ENCODE measurements at places on chromosomes 3 and 15.
A peak's percentile ranks its signal among the peaks of the same experiment; 100 is the strongest.

DNA sequence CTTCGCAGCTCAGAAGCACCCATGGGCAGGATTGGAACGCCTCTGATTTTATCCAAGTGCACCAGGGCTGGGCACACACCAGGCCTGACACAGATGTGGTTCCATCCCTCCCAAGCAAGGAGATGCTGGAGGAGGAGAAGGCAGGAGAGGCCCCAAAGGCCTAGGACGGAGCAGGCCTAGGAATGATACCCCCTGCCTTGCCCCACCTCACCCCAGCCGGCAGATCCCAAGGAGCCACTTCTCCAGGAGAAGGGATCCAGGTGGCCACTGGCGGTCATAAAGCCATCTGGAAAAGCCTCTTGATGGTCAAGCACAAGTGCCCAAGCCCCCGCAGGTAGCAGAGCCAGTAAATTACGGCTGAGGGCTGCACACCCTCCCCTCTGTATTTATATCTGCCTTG is 211.8 kb downstream of the TBC1D2B start:
- DNase-seq = no peak

GRCh38 chr15:75214293-75215096 is 12.8 kb downstream of the C15orf39 start:
- DNase-seq = no peak

- DNase-seq = peak; percentile 57
Observed at GRCh38 chr3:157130467-157131251, 29.3 kb downstream of the CCNL1 start.

- DNase-seq = no peak
Observed at GRCh38 chr3:64878362-64878761, 190.6 kb upstream of the ADAMTS9 start.

- DNase-seq = peak; percentile 72
Observed at GRCh38 chr3:196399485-196399945, 32.7 kb downstream of the UBXN7 start.

DNA sequence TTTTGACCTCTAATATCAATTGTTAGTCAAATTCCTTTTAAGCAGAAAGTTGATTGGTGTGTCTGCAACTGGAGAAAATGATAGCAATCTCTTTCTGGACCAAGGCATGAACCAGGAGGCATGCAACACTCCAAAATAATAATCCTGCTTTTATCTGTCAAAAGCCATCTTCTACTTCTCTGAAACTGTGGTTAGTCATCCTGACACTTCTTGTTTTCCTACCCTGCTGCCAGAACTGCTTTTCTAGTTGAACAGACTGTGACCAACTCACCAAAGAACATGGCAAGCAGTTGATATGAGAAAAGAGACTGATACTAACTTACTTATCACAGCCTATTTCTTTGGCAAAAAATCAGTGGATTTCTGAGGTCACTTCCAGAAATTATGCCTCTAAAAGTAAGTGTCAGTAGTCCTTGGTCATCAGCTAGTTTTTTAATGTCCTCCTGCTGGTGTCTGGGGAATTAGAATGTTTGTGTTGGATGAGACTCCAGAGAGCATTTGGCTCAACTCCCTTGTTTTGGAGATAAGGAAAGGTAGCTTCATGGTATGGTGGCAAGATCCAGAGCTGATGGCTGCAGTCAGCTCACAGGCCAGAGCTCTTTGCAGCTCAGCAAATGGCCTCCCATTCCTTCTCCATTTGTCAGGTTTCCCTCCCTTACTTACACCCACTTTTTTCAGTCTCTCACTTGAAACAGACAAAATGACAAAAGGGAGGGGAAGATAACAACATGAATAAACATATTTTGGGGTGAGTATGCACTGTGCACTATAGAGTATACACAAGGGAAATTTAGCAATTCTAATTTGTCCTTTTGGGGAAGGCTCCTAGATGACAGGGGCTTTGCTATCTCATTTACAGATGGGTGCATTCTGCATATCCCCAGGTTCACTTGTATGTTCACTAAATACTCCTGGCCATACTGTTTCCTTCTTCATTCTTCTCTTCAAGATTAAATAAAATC is 7.0 kb downstream of the CRYGS start:
- peak; percentile 35 for DNase-seq

DNA sequence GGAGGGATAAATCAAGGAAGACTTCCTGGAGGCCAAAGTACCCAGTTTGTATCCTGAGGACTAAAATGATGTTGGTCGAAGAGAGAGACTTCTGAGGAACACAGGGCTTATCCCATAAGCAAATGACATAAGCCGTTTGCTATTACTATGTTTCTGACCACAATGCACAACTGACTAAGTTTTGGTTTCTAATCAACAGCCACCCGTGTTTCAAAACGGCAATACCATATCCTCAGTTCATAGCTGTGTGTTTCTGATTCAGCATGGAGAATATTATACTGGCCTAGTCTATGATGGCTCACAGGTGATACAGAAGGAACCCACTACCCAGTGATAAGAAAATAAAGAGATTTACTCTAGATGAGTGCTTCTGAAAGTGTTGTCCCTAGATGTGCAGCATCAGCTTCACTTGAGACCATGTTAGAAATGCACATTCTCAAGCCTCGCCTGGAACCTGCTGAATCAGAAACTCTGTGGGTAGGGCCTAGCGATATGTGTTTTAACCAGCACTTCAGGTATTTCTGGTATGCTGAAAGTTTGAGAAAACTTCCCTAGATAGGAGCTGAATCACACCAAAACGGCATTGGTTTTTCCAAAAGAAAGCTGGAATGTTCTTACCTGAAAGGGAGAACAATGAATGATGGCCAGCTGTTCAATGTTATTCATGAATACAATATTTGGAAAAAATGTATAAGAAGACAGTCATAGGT is 639.7 kb upstream of the NR2F2 start:
- DNase-seq = no peak

DNA sequence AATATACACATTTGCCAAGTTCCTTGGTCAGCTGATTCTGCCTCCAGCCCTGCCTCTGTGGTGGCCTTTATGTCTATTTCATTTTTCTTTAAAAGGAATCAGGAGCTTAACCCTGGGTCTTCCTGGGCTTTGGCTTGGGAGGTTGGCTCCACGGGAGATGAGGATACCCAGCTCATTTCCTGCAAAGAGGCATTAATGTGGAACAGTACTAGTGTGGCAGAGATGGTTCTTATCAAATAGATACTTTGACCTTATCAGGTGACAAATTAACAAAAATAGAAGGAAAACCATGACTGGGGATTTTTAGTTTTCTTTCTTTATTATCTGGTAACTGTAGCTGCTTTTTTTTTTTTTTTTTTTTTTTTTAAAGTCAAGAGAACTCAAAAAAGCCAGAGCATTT is 42.8 kb downstream of the BBS4 start:
- no peak for DNase-seq

DNA sequence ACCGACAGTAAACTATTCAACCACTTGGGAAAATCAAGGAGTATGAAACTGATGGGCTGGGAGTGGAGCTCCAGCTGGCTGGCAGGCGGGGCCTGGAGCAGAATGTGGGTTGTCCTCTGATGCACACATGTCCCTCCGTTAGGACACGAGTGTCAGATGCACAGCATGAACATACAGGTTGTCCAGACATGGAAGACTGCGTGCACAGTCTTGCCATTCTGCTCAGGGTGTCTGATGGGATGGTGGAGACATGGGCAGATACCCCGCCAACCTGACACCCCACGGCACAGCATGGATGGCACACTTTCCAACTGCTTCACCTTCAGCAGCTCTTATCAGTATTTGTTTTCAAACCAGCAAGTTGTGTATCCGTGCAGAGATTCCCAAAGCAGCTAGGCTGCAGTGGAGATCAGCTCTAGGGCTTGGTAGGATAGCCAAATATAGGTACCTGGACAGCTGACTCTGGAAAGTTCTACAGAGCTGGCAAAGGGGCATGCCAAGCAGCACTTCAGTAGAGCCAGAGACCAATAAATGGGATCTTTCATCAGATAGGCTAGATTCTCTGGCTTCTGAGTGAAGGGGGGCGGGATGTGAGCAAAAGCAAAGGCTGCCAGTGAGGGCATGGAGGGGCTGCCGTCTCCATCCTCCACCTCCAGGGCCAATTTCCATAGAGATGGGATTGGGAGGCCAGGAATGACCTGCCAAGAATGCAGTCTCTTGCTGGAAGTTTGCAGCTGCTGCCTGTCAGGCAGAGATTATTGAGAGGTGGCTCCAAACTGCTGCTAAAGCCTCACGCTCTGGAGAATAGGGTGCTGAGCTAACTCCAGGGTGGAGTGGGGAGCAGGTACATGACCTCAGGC is 47.2 kb upstream of the KY start:
- no peak for DNase-seq

DNA sequence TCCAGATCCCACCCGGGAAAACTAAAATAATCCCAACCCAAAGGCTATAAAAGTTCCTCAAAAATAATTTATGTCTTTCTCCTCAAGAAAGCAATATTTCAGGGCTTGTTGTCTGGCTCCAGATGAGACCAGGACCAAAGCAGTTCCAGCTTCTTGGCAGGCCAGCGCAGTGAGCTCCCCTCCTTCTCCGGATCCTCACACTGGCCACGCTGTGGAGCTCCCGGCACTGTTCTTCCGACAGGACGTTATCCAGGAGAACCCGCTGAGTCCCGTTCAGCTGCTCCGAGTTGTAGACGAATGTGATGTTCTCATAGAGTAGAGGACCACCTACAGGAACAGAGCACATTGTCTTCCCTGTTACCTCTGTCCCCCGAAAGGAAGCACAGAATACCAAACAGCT is 146.3 kb downstream of the P3H2 start:
- no peak for DNase-seq

DNA sequence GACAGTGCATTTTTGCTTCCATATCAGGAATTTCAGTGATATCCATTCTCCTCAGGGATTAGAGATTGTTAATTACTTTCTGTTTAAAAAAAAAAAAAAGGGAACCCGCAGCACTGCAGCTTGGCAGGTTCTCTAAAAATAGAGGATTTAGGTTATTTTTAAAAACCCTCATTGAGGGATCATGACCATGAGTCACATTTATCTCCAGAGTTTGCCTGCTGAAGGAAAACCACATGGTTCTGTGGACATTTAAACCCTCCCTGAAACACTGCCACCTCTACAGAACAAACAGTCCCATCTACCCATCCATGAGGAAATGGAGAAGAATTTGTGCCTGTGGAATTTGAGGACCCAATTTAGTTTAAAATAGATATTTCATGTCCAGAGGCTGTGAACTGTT is 66.2 kb upstream of the UBE2E1 start:
- peak; percentile 71 for DNase-seq

DNA sequence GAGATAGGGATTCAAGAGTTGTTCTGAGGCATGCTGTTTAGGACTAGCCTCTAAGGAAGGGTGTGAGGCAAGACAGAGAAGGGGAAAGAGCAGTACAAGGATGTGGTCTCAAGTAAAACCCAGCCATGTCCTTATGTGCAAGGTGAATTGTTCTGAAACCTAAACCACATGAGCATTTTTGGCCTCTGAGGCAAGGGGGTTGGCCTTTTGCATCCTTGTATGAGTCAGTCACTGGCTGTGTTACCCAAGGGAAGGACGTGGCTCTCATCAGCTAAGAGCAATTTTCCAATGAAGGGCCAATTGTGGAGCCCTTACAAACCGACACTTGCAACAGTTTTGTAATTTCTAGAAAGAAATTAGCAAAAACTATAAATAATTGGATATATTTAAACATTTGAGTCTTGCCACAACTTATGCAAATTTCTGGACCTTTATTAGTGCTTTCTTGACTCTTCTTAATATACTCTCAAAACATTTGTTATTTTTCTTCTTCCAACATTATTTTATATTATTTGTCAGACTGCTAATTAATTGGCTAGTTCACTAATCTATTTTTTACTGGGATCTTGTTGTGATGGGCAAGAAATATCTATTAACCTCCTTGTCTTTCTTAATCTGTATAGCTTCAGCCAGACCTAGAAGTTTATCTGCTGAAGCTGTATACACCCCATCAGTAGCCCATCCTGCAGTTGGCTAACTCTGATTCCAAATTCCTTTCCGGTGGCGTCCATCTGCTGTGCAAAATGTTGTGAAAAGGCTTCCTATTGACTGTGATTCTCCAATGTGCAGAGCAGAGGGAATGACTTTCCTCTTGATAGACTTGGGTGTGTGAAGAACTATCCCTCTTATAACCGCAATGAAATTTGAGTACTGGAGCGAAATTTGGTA is 97.7 kb upstream of the P2RY1 start:
- DNase-seq = no peak

DNA sequence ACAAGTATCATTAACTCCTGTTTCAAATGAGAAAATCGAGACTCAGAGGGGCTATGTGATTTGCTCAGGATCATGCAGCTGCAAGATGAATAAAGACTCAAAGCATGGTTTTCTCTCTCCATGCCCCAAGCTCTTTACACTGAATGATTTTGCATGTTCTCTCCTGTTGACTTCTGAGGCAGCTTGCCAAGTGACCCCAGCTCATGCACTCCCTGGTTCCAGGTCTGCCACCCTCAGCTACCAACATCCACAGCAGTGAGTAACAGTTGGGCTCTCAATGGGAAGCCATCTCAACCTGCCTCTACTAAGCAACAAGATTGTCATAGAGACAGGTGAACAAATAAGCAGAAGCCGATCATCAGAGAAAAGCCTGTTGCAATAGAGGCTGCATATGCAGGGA is 116.9 kb upstream of the GADL1 start:
- DNase-seq = no peak

GRCh38 chr3:135447483-135447882 is 518.0 kb upstream of the PPP2R3A start:
- no peak for DNase-seq

DNA sequence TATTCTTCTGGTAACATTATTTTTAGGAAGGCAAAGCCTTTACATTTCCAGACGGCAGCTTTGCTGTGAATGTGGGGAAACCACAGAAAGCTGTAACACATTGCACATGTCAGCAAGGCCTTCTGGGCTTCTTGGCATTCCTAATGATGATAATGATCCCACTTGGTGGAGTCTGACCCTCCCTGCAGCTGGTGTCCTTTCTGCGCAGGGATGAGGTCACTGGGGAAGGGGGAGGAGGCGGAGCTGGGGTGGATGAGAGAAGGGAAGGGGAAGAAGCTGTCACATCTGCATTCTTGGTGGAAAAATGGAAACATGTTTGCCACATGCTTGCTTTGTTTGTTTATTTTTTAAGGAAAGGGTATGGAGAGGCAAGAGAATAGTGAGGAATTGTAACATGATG is 68.6 kb downstream of the FILIP1L start:
- DNase-seq = peak; percentile 76

- no peak for DNase-seq
Observed at GRCh38 chr3:101039285-101039684, 46.1 kb upstream of the ABI3BP start.

GRCh38 chr3:46844881-46845312 is 18.3 kb downstream of the MYL3 start:
- no peak for DNase-seq

GRCh38 chr15:74855857-74856256 is 12.9 kb upstream of the ULK3 start:
- no peak for DNase-seq

Data from HFFc6 (cell line).